ENCODE measurements at places on chromosomes 16 and 17.

DNA sequence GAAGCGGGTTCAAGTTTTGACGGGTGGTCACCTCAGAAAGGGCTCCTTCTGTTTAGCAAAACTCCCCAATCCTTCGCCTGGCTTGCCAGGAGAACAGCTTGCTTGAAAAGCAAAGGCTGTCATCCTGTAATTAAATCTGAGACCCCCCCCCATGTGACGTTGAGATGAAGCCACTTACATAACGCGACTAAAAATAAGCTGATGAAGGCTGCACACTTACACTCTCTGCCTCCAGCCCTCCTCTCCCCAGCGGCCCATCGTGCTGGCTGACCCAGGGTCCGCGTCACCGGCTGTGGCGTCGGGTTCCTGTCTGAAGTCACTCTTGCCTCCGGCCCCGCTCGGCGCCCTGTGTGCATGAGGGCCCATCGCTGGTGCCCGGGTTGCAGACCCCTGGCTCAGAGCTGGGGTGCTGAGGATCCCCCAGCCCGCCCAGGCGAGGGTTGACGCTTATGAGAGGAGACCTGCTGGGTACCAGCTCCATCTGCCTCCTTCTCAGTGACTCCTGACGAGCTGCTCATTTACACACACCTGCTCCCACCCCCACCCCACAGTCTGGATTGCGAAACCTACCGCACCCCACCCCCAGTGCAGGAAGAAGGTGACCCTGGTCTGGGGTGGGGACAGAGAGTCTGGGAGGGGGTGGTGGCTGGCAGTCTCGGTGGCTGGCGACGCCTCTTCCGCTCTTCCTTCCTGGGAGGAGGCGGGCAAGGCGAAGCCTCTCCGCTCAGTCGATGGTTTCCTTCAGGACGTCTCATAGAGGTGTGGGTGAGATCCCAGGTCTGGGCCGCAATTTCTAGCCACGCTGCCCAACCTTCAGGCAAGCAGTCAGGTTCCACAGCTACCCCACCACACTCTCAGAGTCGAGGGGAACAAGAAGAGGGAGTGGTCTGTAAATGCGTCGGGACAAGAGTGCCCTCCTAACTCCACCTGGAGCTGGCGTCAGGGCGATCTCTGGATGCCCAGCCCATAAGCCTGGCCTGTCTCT lies 3.1 kb upstream of the BAIAP2 start:
- no peak for DNase-seq

DNA sequence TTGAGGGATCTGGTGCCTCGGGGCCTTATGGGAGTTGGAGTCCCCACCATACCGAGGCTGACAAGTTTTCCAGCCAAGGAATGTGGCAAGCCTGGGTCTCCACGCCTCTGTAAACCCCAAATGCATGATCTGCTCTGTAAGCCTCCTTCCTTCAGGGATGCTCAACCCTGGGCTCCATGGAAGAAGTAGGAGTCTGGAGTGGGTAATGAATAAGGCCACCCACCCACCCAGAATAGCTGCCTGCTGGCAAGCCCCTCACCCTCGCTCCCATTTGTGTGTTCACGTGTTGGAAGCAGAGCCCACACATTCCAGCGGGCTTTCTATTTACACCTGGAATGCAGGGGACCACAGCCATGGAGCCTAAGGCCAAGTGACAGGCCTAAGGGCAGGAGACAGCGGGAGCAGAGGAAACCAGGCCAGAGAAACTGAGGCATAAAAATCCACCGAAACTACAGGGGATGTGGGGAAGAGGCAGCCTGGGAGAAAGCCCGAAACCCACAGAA lies 4.4 kb downstream of the DLG4 start:
- no peak for DNase-seq

DNA sequence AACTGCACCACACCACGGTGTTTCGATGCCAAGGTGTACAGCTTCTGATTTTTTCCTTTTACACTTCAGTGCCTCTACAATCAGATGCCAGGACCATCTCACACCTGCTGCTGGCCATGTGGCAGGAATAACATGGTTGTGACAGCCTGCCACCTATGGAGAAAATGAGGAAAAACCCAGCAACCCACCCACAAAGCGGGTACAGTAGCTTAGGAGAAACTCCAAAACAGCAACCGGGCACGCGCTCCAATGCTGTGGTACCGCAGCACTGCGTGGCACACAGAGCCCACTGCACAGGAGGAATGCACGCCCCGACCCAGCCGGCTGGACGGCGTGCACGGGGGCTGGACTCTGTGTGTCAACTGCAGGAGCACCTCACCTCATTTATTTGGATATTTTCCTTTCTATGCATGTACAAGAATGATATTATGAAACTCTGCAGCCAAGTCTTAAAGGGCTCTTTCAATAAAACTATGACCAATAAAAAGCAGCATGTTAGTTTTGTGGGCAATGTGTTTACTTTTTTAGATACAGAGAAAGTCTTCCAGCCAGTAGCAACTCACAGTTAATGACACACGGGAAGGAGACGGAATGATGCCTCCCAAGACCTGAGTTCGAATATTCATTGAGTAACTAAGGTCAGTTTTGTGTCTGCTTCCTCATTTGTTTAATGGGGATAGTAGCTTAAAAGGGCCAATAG lies 45.9 kb downstream of the MAP1LC3B start:
- no peak for DNase-seq

GRCh38 chr17:80671039-80671824 lies 126.6 kb downstream of the RPTOR start:
- no peak for DNase-seq
